ENCODE measurements at places on chromosomes 16 and 17.

GRCh38 chr17:74453665-74454196, 12.7 kb upstream of the CD300A start:
- no peaks in the 10 kb centered on the region for H3K27me3 ChIP-seq
- peak overlapping the region; percentile 80 for H3K27ac ChIP-seq
- H3K4me3 ChIP-seq = peak overlapping the region; percentile 69

DNA sequence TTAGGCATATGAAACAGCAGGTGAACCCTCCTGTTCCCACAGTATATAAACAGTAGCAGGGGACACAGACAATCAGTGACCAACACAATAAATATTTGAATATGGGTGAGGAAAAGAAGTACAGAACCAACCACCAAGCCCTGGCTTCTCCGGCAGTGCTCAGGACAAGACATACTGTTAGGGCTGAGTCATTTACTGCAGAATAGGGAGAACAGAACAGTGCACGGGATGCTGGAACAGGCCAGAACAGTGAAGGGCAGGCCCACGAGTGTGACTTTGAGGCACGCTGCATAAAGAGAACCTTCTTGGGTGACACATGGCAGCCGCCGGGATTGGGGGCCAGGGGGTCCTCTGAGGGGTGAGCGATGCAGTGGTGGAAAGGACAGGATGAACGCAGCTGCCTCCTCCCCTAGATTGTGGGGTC, 160.4 kb downstream of the CMIP start:
- H3K27me3 ChIP-seq = no peaks in the 10 kb centered on the region
- peaks cover 93% of the 10 kb centered on the region for H3K4me1 ChIP-seq
- no peak overlapping the region for H3K4me3 ChIP-seq
- no peak for DNase-seq
- H3K27ac ChIP-seq = peak overlapping the region; percentile 46

- H3K27me3 ChIP-seq = no peaks in the 10 kb centered on the region
- H3K4me1 ChIP-seq = peaks cover 40% of the 10 kb centered on the region
- DNase-seq = no peak
- peak overlapping the region; percentile 13 for H3K4me3 ChIP-seq
- no peaks in the 10 kb centered on the region for H3K36me3 ChIP-seq
Measured at GRCh38 chr17:77287432-77288068, 146.8 kb downstream of the SEC14L1 start.

DNA sequence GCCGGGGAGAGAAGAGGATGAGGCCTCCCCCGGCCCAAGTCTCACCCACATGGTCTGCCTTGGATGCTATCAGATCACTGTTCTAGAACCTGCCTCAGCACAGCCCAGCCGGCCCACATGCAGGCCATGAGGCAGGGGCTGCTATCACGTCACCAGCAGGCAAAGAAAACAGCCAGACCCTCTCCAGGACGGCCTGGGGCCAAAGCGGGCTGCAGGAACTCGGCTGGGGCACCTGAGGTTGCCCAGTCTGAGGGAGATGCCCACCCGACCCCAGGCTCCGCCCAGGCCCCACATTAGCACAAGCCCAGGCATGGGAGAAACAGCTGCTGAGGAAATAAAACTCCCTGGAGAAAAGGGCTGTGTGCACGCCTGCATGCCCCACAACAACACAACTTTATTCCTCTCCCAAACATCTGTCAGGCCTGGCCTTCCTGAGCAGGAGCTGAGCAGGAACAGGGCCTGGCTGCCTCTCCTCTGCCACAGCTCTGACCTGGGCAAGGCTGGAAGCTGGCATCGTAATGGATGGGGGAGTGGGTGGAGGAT, 6.7 kb upstream of the SMIM5 start:
- H3K4me1 ChIP-seq = no peaks in the 10 kb centered on the region
- H3K36me3 ChIP-seq = peaks cover 86% of the 10 kb centered on the region
- no peak for DNase-seq
- no peak overlapping the region for H3K27ac ChIP-seq

DNA sequence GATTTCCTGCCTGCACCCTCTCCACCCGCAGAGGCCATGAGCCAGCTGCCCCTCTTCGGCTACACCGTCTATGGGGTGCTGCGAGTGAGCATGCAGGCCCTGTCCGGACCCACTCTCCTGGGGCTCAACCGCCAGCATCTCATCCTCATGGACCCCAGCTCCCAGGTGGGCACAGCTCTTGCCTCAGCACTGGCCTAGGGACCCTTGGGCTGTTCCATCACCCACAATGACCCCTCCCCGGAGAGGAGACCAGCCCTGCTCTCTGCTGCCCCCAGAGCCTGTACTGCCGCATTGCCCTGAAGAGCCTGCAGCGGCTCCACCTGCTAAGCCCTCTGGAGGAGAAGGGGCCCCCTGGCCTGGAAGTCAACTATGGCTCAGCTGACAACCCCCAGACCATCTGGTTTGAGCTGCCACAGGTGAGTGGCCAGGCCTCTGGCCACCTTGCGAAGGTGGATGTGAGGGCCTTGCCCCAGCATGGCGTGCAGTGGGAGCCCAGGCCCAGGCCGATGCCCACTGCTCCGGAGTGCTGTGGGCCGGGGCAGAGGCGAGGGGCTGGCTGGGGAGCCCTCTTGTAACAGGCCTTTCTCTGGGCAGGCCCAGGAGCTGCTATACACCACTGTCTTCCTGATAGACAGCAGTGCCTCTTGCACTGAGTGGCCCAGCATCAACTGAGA, 7.3 kb upstream of the SMIM5 start:
- no peak overlapping the region for H3K27ac ChIP-seq
- no peaks in the 10 kb centered on the region for H3K4me1 ChIP-seq
- no peak overlapping the region for H3K4me3 ChIP-seq
- DNase-seq = no peak
- H3K36me3 ChIP-seq = peaks cover 6% of the 10 kb centered on the region

DNA sequence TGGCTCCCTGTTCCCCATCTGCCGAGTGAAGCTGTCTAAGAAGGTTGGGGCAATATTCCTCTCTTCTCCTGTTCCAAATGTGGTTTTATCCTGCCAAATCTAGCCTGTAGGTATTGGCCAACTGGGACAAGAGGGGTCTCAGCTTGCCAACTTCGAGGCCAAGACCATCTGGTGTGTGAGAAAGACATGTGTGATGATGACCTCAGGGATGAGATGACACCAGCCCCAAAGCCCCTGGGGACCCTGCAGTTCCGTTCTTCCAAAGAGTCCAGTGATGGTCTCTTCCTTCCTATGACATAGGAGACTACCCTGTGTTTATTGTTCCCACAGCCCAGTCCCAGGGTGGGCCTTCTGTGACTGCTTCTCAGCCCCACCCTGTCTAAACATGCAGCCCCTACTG, 34.8 kb upstream of the ADAMTS18 start:
- DNase-seq = no peak
- no peaks in the 10 kb centered on the region for H3K27me3 ChIP-seq
- no peak overlapping the region for H3K27ac ChIP-seq

DNA sequence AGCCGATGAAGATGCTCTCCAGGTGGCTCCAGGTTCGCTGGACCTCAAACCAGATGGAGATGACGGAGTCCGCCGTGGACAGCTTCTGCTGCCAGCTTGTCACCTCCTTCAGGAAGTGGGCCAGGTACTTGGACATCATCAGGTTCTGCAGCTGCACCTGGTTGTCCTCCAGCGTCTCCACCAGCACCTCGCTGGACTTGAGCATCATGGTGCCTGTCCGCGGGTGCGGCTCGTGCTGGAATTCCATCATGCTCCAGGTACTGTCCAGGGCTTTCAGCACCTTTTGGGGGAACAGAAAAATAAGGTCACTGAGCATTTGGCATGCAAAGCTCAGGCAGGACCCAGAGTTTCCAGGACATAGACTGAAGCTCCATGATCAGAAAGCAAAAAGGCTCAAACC, 69.7 kb downstream of the DNAH17 start:
- H3K4me1 ChIP-seq = no peaks in the 10 kb centered on the region
- DNase-seq = no peak
- H3K4me3 ChIP-seq = no peak overlapping the region

DNA sequence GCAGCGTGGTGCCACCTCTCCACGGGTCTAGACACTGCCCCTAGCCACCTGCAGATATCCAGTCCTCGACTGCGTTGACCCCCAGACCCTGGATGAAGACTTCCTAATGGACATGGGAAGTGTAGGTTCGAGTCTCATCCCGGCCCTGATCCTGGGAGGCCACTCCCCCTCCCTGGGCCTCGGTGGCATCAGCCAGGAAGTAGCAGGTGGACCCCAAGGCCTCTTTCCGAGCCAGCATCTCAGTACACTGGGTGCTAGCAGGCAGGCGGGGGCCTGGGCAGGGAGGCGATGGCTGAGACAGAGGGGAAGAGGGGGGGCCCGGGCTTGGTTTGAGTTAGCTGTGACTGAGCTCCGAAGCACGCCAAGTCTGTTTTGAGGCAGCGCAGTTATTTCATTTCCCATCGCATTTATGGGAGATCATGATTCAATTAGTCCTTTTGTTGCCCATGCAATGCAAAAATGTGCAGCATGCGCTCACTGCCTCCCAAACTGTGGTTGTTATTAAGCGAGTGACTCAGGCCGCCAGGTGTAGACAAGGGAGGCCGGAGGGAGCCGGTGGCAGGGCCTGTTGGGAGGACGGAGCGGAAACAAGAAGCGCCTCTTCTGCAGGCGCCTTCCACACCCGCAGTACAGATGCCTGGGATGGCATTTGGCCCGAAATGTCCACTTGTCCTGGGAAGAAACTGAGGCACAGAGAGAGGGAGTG, 25.3 kb upstream of the ZNF469 start:
- H3K27me3 ChIP-seq = peaks cover 13% of the 10 kb centered on the region
- H3K4me3 ChIP-seq = no peak overlapping the region
- no peak overlapping the region for H3K27ac ChIP-seq

DNA sequence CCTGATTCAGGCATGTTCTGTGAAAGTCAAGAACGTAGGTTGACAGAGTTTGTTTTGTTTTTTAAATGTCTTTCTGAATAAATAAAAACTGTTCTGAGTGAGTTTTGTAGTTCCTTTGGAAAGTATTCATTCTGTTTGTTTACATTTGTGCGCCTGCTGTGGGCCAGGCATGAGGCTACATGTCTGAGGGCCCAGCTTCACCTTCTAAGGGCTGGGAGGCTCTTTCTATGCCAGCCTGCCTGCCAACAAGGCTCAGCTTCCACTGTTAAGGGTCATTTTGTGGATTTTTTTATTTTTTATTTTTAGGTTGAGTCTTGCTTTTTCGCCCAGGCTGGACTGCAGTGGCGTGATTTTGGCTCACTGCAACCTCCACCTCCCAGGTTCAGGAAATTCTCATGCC, 6.1 kb downstream of the WWOX start:
- H3K4me3 ChIP-seq = no peak overlapping the region
- peaks cover 48% of the 10 kb centered on the region for H3K4me1 ChIP-seq
- DNase-seq = no peak
- H3K27me3 ChIP-seq = no peaks in the 10 kb centered on the region
- no peaks in the 10 kb centered on the region for H3K36me3 ChIP-seq
- H3K27ac ChIP-seq = peak overlapping the region; percentile 40

DNA sequence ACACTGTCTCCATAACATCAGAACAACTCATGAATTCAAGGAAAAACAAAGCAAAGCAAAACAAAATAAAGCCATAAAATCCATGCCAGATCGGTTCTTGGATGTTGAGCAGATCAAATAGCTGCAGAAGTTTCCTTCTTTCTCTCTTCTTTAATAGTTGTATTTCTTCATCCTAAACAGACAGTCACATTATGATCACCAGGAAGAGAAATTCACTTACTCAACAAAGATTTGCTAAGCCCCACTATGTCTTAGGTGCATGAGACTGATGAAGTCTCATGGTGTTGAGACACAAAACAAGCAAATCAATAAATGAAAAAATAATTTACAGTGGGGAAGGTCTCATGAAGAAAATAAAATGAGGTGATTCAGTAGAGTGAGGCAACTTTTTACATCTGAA, 72.8 kb downstream of the WIPI1 start:
- H3K27ac ChIP-seq = peak overlapping the region; percentile 57
- H3K36me3 ChIP-seq = no peaks in the 10 kb centered on the region
- H3K4me1 ChIP-seq = no peaks in the 10 kb centered on the region

DNA sequence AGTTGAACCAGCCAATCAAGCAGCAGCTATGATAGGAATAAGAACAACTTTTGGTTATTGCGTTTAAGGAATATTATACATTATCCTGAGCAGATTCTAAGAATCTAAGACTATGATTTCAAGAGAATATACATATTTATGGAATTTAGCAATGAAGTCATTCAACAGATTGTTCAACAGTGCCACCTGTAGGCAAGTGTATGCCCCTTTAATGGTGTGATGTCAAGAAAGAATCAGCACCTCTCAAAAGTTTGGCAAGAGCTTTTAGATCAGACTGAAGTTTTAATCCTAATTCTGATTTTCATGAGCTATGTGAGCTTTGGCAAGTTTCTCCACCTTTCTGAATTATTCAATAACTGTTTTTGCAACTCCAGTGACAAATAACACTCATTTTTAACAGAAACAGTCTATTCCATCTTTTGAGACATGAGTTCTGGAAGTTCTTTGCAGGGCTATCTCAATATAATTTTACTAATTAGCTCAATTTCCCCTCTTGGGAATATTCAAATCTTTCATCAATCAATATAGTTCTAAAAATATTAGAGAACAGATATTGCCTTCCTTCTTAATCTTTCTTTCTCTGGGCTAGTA, 474.3 kb upstream of the TOM1L1 start:
- H3K4me3 ChIP-seq = no peak overlapping the region
- no peak for DNase-seq
- H3K27me3 ChIP-seq = no peaks in the 10 kb centered on the region
- H3K4me1 ChIP-seq = no peaks in the 10 kb centered on the region

DNA sequence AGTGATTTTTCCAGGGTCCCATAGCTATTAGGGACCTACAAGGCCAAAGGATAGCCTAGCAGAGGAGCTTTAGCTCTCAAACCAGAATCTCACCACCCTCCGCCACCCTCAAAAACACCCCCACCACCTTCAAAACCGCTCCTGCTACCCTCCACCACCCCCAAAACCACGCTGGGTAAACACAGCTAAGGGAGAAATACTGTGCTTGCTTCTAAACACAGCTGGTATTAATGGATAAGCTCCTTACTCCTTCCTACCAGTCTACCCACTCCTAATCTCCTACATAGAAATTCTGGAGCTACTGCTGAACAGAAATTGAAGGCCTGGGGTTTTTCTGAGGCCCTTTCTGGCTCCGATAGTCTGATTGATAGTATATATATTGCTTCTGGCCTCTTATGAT, 2.2 kb upstream of the LPCAT2 start:
- H3K4me1 ChIP-seq = peaks cover 12% of the 10 kb centered on the region
- peaks cover 16% of the 10 kb centered on the region for H3K27me3 ChIP-seq
- H3K4me3 ChIP-seq = no peak overlapping the region
- H3K36me3 ChIP-seq = peaks cover 3% of the 10 kb centered on the region

Measured in esophagus squamous epithelium (tissue), 5 donors.